Activated naive CD4-positive, alpha-beta T cell treated with Interleukin-2 at 50 U/mL for 16 hours (primary cell): ENCODE measurements at places on chromosomes 1 and 21.
A peak's percentile ranks its signal among the peaks of the same experiment; 100 is the strongest.

DNA sequence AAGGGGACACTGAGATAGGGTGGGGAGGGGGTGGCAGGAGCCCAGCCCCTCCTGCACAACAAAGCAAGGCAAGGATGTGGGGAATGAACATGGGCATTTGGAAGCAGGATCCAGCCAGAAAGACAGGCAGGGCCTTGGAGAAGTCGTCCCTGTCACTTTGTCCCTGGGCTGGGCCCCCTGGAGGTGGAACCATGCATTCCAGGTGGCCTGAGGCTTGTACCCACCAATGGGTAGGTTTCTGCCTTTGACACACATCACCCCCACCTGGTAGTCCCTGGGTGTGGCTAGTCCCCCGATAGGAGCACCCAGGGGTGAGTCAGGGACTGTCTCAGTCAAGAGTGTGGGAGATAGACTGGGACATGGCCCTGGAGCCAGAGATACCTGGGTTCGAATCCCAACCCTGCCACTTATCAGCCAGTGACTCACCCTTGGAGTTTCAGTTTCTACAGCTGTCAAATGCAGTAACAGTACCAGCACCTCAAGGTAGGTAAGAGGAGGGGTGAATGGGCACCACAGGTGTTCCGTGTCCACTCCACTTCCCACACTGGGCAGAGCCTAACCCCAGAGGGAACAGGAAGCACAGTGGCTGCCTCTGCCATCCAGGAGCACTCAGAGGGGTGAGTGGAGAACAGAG is 10.0 kb downstream of the PLA2G2D start:
- DNase-seq: no peak

DNA sequence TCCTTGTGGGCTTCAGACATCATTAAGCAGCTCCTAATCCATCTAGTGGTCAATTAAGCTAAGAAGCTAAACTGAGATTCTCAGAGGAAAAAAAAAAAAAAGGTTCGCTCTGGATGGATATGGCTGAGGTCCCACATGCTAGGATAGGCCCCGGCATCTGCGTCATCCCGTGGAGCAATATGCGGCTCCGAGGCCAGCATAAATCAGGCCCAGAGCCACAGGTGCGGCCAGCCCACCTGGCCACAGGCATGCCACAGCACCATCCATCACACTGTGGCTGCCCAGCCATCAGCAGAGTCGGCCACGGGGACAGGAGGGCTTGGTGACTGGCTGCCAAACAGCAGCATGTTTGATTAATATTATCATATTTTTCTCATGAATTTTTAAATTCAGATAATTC is 106.9 kb upstream of the TIAM1 start:
- DNase-seq: no peak

- DNase-seq: no peak
Measured at GRCh38 chr21:37446552-37446951, 80.0 kb downstream of the DYRK1A start.

- DNase-seq: peak; percentile 28
Measured at GRCh38 chr1:37474697-37475379, 458 bp downstream of the ZC3H12A start.

GRCh38 chr1:45238846-45239245 is 32.4 kb upstream of the ZSWIM5 start:
- no peak for DNase-seq

DNA sequence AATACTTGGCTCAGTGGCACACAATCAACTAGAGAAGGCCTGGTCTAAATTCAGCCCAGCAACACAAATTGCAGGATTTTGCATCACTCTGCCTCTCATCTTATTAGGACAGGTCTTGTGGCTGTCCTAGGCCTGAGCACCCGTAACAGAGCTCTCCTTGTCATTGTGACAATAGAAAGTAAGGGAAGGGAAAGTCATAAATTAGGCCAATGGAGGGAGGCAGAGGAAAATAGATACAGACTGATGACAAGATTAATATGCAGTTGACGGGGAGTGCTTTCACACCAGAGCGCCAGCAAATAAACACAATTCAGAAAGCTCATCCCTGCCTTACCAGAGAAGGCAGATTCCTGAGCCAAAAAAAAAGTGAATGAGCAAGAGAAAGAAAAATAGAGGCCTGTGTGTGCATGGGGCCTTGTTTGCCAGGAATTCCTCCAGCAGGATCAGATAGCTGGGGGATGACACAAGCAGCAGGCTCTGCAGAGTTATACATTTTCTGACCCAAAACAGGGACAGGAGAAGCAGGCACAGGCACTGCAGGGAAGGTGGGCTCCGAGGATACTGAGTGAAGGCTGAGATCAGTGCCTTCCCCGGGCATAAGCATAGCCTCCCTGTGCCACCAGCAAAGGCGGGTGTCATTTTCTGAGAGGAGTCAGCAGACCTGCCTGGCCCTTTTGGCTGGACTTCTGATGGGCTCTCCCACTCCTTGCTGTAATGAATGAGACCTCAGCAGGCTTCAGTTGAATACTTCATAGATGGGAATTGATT is 110.0 kb upstream of the SPAG17 start:
- DNase-seq: no peak

GRCh38 chr21:27462726-27463125 is 495.8 kb upstream of the ADAMTS5 start:
- DNase-seq: no peak

DNA sequence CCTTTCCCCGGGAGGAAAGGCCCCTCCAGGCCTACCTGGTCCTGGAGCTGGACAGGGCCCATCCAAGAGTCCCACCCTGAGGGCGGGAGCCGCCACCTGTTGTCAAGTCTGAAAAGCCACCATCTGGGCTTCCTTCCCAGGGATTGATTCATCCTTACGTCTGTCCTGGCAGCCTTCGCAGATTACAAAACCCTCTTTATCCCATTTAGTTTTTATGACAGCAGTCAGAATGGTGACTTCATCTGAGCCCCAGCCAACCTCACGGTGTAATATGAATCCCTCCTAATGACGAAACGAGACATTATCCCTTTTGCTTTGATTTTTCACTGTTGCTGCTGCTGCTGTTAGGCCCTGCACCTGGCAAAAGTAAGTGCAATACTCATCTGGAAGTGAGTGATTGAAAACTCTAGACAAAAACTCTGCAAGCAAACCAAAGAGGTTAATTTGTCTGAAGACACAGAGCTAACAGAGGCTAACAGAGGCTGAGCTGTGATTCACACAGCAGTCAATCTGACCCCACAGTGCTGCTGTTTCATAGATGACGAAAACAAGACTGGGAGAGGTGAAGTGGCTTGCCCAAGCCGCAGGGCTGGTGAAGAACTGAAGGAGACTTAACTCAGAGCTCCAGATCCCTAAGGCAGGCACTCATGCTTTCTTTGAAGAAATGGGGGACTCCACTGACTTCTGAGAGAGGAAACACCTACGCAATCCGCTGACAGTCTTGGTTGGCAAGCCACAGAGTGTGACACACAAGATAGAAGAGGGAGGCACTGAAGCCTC is 30.0 kb upstream of the S100A7 start:
- no peak for DNase-seq

DNA sequence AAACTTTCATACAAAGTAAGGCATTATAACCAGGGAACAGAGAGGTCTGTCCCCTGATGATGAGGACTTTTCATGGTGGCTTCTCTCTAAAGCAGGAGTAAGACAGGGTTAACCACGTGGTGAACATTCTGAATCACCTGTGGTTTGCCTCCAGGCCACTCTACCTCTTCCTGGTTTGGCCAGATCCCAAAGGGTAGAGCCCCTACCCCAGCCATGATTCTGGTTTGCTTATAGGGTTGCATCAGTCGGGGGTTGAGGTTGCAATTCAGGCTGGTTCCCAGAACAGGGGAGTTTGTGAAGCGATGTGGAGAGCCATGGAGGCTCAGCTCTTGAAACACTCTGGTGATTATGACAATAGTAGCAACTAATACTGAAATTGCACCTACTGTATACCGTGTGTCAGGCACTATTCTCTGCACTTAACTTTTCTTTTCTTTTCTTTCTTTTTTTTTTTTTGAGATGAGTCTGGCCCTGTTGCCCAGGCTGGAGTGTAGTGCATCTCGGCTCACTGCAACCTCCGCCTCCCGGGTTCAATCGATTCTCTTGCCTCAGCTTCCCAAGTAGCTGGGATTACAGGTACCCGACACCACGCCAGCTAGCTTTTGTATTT is 8.3 kb downstream of the CNR2 start:
- no peak for DNase-seq

DNA sequence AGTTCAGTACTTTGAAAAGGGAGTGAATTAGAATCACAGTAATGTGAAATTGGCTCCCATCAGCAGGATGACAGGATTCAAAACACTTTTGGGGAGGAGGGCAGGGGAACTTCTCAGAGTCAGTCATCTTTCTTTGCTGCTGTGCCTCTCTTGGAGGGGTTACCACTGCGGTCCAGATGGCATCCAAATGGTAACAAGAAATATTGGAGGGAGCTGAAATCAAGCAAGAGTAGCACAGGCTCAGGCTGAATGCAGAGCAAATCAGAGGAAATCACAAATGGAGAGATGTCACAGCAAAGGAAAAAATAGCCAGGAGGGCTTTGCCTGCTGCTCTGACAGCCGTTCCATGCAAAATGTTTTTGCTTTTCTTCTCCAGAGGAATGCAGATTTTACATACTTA is 75.0 kb upstream of the C8B start:
- DNase-seq: no peak

GRCh38 chr1:91787919-91788318 is 98.0 kb downstream of the TGFBR3 start:
- DNase-seq: no peak
